ENCODE measurements at places on chromosomes 16 and 17.
A peak's percentile ranks its signal among the peaks of the same experiment; 100 is the strongest.

DNA sequence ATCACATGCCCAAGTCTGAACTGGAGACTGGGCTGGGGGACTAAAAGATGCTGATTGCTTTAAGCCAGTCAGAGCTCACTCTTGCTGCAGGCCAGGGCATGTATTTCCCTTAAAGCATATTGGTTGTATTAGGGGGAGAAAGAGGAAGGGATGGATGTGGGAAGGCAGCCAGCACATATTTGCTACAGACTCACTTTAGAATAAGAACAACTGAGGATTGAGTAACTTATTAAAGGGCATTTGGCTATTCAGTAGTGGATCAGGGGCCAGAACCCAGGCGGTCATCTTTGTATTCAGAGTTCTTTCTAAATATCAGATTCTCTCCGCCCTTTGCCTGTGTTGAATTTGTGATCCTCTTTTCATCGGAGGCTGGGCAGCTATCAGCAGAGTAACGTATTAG, 231.7 kb downstream of the HAPSTR1 start:
- no peak for DNase-seq

DNA sequence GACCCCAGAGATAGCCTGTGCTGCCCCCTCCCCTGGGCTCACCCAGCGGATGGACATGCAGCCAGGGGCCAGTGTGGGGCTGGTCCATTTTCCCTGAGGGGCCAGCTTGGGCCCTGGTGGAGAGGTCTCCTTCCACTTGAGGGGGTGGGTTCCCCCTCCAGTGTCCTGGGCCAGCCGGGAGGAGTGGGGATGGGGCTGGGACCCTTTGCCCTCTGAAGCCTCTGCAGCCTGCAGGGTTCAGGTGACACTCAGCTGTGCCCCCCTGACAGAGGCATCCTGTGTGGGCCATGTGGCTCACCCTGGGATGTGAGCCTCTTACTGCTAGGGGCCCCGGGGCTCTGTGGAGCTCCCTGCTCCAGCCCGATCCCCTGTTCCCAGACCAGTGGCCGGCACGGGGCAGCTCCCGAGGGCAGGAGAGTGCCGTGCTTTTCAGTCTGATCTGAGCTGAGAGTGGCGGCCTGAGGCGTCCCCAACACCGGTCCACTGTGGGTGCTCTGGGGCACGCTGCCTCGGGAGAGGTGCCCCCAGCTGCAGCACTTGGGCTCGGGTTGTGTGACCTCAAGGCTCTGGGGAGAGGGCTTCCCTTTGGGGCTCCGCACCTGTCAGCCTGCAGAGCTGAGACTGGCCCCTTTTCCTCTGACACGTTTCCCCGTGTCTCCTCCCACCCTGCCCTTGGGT, 439 bp upstream of the GNG13 start:
- no peak for DNase-seq

DNA sequence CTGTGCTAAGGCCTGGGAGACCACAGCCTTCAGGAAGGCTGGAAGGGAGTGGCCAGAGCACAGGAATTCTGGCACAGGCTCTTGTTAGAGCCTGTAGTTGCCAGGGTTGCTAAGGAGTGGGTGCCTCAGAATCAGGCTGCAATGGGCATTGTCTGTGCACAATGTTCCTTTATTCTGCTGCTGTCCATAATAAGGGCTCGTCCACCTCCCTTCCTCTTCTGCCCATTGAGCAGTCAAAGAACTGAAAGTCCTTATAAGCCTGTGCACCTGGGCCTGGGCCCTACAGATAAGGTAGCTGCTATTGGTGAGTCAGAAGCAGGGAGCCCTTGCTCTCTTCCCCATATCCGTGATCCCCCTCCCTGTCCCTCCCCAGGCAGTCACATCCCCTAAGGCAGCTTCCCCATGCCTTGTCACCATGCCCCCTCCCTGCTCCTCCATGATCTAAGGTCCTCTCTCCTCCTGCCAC, 5.4 kb upstream of the CNGB1 start:
- no peak for DNase-seq

- no peak for DNase-seq
Observed at GRCh38 chr17:47621293-47622179, 28.2 kb upstream of the KPNB1 start.

GRCh38 chr17:2797637-2798036, 1.4 kb downstream of the RAP1GAP2 start:
- peak; percentile 29 for DNase-seq
